GM23248 (cell line): ENCODE measurements at places on chromosomes 12 and 14. TPM values are rescaled to one million over a fixed set of nuclear protein-coding genes. Genes with fewer than 3 reads are reported as not detected.

DNA sequence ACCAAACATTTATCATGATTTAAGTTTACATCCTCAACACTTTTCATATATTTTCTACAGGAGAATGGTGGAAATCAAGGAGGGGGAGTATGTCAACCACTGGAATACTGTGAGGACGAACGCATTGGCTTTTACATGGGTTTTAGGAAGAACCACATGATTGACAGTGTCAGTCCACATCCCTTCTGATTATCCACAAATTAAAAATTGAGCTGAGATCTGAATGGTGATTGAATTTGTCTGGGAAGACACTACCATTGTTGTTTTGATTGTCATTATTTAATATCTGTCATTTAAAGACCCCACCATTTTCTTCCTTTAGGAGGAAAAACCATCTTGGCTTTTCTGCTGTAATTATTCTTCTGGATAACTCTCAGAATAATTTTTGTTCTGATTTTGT, 31.3 kb upstream of the KLRF1 start:
- no peak for DNase-seq

- DNase-seq: peak; percentile 1
Measured at GRCh38 chr14:86022031-86022629, 492.2 kb downstream of the FLRT2 start.

DNA sequence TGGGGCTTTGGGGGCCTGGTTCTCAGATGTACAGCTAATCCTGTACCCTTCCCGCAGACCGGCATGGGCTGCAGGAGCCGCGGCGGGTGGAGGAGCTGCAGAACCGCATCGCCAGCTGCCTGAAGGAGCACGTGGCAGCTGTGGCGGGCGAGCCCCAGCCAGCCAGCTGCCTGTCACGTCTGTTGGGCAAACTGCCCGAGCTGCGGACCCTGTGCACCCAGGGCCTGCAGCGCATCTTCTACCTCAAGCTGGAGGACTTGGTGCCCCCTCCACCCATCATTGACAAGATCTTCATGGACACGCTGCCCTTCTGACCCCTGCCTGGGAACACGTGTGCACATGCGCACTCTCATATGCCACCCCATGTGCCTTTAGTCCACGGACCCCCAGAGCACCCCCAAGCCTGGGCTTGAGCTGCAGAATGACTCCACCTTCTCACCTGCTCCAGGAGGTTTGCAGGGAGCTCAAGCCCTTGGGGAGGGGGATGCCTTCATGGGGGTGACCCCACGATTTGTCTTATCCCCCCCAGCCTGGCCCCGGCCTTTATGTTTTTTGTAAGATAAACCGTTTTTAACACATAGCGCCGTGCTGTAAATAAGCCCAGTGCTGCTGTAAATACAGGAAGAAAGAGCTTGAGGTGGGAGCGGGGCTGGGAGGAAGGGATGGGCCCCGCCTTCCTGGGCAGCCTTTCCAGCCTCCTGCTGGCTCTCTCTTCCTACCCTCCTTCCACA, 7.6 kb downstream of the NR4A1 start:
- no peak for DNase-seq

DNA sequence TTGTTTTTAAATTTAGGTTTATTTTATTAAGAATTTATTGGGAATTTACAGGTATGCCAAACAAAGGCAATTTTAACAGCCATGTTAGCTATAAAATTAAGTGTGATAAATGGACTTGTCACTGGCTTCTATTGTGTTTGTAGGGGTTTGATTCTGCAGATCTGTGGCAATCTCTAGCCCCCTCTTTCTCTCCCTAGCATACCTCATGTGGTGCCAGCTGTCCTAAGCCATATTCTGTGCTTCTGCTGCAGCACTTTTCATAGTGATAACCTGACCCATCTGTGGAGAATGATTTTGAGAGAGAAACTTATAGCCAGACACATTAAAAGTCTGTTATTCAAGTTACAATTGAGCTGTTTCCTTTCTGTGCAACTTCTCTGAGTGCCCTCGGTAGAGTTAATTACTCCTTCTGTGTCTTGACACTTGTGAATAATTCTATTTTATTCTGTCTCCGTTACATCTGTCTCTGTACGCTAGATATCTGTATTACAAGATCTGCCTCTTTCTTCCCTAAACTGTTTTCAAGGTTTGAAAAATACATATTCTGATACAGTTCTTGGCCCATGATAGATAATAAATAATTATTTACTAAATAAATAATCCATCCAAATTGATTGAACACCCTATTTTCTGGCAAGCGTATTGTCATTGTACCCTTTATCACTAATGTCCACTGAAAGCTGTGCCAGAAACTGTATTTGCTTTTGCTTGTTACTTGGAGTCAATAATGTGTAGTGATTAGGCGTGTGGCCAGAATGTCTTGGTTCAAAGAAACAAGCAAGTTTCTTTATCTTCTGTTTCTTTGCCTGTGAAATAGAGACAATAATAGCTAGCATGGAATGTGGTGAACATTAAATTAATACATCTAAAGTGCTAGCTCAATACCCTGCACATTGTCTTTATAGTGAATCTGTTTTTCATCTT, 40.0 kb downstream of the FRS2 start:
- no peak for DNase-seq

- peak; percentile 34 for DNase-seq
Measured at GRCh38 chr12:51334764-51335163, 10.8 kb upstream of the BIN2 start.

GRCh38 chr12:40226705-40227104, 1.9 kb downstream of the LRRK2 start:
- peak; percentile 96 for DNase-seq

GRCh38 chr14:70143306-70143705, 45.4 kb downstream of the SLC8A3 start:
- no peak for DNase-seq

DNA sequence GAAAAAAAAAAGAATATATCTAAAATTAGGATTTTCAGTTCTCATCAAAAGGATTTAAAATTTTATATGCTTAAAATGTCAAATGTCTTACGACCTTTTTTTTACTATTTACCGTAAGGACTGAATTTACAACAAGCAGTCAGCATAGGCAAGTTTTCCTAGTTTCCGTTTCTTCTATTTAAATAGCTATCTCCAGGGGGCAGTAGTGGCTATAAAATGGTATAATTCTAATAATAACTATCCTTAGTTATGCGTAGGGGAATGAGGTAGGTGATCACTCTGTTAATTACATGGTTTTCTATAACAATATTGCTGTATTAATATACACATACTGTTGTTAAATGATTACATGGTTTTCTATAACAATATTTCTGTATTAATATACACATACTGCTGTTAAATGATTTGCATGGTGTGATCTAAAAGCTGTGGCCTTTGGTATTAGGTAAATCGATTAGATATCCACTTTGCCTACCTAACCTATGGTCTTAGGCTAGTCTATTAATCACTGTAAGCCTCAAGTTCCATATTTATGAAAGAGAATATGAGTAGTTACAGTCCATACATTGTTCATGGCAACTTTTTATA, 217.7 kb upstream of the PDZRN4 start:
- no peak for DNase-seq

- no peak for DNase-seq
Measured at GRCh38 chr12:12533238-12533829, 29.3 kb downstream of the DUSP16 start.

GRCh38 chr12:72346363-72346944, 74.3 kb downstream of the TRHDE start:
- peak; percentile 69 for DNase-seq

DNA sequence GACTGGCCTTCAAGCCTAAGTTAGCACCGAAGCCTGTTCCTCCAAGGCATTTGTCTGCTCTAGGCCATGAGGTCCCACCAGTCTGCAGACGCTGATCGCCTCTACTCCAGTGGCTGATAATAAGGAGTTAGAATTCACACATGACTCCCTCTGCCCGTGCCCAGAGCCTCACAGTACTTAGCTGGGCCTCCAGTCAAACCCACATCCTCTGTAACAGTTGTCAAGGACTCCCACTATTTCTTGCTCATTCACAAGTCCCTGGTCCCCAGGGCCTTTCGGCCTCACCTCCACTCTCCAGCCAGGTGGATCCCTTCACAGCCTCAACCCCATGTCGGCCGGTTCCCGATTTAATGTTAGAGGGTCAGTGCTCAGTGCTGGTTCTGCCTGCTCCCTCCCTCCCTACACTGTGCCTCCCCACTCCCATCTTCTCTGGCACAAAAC, 6.3 kb upstream of the KRT5 start:
- DNase-seq: no peak

DNA sequence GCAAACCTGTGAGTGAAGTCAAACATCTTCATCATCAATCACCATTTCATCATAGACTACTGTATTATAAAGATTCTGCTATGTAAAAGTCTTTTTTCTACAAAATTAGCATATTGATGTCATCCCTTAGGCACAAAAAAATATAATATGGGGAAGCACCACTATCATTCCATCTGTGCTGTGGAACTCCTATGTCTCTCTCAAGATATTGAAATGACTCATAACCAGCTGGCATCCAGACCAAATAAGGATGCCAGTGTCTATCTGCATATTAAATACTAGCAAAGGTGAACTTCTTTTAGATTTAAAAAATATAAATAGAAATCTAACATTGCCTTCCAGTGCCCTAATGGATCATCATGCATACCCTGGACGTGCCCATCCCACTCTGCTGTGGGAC, 17.9 kb upstream of the DCAF5 start:
- DNase-seq: peak; percentile 48

DNA sequence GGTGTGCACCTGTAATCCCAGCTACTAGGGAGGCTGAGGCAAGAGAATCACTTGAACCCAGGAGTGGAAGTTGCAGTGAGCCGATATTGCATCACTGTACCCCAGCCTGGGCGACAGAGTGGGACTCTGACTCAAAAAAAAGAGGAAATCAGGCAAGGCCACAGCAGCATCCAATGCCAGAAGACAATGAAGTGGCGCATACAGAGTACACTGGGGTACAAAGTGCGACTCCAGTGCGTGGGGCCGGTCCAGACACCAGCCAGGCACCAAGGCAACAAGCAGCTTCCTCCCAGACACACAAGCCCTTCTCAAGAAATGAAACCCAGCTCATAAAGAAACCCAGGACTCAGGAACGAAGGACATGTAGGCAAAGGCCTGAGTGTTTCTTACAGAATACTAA, 28.2 kb downstream of the TTC7B start:
- DNase-seq: no peak

Gene CPNE6
- total RNA-seq: not detected in 2 replicates

Gene RPS6KA5
- total RNA-seq: under 0.01 and 1.2 TPM in 2 replicates

Gene OTX2
- total RNA-seq: not detected in 2 replicates

Gene SPTB
- 0.11 and 0.51 TPM in 2 replicates for total RNA-seq
